ENCODE measurements at places on chromosomes 7 and 10.
A peak's percentile ranks its signal among the peaks of the same experiment; 100 is the strongest.

- DNase-seq = no peak
Observed at GRCh38 chr10:89210794-89211425, 3.8 kb upstream of the CH25H start.

GRCh38 chr10:86288695-86289576, 77.7 kb downstream of the GRID1 start:
- DNase-seq = peak; percentile 1

DNA sequence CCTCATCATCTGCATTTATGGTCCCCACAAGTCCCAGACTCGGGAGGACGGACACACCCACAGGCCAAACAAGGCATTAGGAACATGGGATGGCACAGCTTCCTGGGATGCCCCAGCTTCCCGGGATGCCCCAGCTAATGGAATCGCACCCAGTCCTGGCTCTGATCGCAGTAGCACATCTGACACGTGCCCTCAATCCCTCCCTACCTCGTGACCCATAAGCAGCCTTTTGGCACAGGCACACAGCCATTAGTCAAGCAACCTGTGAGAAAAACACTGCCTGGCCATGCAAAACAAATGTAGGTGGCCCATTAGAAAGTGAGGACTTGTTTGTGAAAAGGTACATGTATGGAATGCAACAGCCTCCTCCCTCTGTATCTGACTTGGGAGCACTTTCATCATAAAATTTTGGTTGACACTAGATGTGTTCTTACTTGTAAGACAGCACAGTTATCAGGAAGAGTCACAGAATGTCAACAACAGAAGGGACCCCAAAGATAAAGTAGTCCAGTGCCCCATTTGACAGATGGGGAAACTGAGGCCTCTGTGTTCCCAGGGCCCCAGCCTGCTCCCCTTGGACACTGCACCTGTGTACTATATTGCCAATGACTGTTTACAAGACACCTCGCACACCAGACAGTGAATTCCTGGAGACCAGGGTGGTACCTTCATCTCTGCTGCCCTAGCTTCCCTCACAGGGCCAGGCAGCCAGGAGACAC, 34.4 kb downstream of the DLG5 start:
- no peak for DNase-seq

DNA sequence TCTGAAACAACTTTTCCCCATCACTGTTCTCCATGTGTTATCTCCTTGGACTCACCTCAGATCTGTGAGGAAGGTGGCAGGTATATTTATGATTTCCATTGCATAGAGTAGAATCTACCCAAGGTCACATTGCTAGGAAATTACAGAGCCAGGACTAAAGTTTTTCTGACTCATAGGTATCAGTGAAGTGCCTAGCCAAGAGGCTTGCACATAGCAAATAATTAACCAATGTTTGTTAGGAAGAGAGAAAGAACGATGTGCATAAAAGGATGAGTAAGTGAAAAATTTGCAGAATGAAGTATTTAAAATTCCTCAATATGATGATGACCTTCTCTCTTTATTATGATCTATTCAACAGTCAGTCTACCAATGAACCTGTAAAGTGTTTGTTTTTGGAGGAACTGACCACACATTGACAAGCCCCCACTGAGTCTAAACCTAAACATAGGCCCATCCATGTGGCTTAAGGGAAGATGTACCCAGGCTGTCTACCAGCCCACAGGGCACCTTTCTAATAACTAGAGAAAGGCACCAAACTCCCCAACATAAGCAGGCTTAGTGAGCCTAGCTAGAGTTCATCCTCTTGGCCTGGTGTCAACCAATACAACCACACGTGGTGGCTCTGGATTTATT, 252.9 kb upstream of the ZMIZ1 start:
- DNase-seq = no peak

- no peak for DNase-seq
Observed at GRCh38 chr7:102220229-102220850, 66.3 kb upstream of the SH2B2 start.

DNA sequence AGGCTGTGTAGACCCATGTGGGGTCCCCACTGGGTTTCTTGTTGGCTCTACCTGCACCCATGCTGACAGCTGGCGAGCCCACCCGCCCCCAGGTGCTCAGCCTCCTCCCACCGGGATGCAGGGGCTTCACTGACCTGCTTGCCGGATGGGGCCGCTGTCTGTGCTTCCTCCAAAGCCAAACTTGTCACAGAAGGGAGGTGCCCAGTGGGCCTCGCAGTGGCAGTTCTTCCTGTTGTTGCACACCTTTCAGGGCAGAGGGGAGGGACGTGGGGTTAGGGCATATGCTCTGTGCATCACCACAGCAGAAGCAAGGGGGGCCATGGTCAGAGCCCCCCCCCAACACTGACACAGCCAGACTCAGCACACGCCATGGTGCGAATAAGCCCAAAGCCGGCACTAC, 146.5 kb downstream of the FANK1 start:
- DNase-seq = no peak

Measured in activated CD4-positive, alpha-beta T cell treated with anti-CD3 and anti-CD28 coated beads for 1 hour (primary cell).